Forelimb muscle (tissue), 1 donor: ENCODE measurements at places on chromosomes 2 and 18.
A peak's percentile ranks its signal among the peaks of the same experiment; 100 is the strongest.

GRCh38 chr2:189782221-189782671 lies 1.9 kb downstream of the ORMDL1 start:
- DNase-seq, result no peak

DNA sequence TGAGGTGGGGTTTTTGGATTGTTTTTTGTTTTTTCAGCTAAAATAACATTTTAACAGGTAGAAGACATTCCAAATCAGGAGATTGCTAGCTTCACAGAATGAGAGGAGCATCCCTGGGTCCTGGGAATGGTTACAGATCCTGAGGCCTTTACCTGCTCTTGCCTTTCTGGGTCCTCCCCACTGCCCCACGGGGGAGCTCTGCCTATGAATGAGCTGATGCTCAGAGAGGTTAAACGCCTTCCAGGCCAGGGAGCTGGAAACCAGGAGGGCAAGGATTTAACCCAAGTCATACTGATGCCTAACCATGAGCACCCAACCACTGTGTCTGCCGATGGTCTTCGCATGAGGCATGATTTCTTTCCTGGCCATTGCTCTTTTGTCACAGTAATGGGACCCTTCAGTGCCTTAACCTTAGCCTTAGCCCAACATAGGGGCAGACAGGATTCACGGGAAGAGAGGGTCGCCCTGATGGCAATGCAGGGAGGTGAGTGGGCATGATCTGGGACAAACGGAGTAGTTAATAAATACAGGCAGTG lies 16.1 kb downstream of the MOCOS start:
- DNase-seq, result no peak

GRCh38 chr2:74834792-74835755 lies 1.1 kb downstream of the HK2 start:
- DNase-seq, result no peak

- no peak for DNase-seq
These were observed 43.7 kb downstream of the IKZF2 start for GRCh38 chr2:213107728-213108127.

GRCh38 chr2:45882707-45883602 lies 231.5 kb downstream of the PRKCE start:
- peak; percentile 85 for DNase-seq

DNA sequence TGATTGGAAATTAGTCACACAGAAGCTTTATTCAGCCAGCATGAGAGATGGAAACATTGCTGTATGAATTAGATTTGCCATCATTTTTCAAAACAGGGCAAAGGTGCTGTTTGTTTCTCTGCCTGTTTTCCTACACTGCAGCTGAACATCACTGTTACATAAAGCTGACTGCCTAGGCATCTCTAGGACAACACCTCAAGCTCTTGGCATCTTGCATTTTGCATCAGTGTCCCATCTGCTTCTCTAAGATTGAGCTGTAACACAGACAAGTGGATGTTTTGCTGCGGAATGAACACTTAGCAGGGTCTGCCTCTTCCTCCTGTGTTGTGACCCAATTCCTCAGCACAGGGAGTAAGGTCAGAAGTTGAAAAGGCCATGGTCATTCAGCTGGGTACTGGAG lies 4.9 kb downstream of the CCT7 start:
- DNase-seq, result no peak

DNA sequence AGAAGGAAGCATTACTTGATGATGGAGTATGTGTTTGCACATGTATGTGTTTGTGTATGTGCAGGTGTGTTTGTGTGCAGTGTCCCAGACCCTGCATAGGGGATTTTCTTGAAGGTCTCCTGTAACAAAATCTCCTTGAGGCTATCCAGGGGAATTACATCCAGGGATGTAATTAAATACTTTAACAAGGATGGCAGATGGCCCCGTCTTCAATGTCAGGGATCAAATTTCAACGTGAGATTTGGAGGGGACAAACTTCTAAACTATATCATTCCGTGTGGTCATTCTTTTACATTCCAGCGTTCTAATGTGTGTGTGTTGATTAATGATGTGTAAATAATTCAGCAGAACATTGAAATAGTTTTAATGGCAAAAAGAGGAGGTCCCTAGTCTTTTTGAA lies 3.3 kb downstream of the UGT1A9 start:
- DNase-seq, result no peak

DNA sequence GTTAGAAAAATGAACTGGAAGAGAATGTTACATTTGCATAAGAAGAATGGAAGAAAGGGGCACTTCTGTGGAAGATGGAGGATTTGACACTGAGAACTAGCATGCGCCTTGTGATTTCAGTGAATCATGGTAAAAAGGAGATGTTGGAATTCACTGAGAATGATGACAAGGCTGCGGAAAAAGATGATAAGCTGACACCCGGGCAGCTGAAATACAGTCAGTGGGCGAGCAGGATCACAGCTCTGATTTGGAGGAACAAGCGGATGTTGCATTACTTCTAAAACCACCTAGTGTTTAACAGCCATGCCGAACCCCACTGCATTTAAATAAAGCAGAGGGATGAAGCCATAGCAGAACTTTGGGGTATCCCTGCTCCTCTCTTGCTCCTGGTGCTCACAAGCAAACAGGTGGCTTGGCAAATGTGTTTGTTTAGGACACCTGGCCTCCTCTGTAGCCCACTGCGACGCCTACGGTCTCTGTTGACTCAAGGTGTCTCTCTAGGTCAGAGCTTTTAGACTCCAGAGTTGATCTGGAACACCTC lies 134.9 kb downstream of the NDUFA10 start:
- no peak for DNase-seq

DNA sequence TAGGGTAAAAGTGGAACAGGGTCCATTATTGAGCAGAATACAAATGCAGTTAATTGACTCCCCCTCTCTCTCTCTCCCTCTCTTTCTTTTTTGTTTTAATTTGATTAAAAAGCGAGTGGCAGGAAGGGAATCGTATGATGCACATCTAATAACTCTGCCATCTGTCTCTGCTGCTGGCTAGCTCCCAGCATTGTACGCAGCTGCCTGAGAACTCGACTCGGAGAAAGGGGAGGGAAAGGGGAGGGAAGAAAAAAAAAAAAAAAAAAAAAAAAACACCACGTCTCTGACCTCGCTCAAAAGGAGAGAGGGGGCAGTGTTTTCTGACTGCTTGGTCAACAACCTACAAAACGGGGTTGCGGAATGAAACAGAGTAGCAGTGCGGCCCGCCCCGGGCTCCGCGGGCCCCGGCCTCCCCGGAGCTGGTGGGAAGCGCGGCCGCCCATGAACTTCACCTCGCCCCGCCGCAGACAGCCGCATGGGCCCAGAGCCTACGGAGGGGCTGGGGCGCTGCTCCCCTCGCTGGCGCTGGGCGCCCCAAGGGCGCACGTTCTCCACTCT lies 265.7 kb downstream of the TCF4 start:
- DNase-seq, result peak; percentile 91

DNA sequence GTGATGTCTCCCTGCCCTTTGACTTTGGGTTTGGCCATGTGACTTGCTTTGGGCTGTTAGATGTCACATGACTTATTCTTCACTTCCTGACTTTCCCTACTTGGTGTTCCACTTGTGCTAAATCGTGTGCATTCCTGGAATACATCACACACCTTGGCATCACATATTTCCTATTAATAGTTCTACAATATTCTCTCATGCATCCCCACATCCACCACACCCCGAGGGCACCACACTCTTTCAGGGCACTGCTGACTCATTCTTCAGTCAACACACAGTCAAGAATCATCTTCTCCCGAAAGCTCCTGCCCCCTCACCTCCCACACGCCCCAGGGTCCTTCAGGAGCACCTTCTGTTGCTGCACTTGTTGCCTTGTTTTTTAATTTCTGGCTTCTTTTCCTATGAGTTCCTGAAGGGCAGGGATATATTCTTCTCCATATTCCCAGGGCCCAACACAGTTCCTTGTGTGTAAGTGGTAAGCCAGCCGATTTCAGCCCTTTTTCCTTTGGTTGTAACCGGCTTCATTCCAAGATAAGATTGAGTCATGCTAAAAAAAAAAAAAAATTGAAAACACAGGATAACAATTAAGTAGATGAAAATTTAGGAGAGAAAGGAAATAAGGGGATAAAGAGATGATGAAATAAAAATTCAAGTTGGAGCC lies 341.4 kb downstream of the SLC4A3 start:
- no peak for DNase-seq

DNA sequence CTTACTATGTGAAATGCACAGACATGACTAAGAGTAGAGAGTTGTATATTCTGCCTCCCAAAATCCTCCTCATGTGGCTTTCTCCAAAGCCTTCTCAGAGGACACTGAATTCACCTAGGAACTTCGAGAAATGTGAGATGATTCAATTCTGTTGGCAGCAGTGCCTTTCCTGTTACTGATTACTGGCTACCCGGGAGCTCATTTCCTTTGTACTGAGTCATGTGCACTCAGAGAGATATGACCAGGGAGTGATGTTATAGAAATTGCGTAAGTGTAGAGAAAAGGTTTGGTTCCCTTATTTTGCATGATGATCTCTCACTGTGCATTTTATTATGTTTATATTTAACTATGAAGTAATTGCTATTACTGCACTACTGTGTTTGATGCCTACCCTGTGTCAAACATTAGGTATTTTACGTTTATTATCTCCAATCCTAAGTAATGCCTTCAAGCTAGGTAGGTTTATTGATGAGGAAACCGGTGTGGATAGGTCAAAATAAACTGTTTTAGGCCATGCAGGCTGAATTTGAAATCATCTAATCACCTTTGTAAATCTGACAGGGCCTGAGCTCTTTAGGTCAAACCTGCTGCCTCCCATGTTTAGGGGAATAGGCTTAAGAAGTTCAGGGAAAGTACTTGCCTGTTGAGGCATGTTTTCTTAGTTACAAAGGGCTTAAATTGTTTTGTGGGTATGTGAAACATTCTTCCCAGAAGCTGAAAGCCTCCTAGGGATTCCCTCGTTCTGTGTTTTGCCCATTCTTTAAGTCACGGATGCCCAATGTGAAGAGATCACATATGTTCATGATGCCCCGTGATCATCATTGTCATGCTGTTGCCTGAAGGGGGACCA lies 86.8 kb downstream of the FMNL2 start:
- no peak for DNase-seq

GRCh38 chr2:72920318-72921087 lies 3.2 kb downstream of the EMX1 start:
- DNase-seq, result no peak

GRCh38 chr2:37918742-37919186 lies 6.3 kb upstream of the RMDN2 start:
- no peak for DNase-seq

- no peak for DNase-seq
These were observed 16.9 kb upstream of the PAPOLG start for GRCh38 chr2:60739156-60739555.

- DNase-seq, result no peak
These were observed 1.6 kb upstream of the ROCK2 start for GRCh38 chr2:11346023-11346482.

GRCh38 chr2:213085538-213085937 lies 65.9 kb downstream of the IKZF2 start:
- no peak for DNase-seq

DNA sequence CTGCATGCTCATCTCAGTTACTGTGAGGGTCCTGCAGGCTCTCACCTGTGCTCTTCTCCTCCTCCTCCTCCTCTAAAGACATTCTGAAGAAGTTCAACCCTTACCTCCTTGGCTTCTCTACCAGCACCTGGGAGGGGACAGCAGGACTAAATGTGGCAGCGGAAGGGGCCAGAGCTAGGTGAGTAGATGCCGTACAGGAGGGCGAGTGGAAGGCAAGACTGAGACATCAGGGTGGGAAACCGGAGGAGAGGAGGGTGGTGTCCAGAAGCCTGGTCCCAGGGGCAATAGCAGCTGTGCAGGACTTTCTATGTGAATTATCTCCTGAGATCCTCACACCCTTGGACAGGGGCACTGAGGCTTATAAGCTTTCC lies 124.9 kb downstream of the PLB1 start:
- no peak for DNase-seq

- no peak for DNase-seq
These were observed 26.7 kb downstream of the CYP27C1 start for GRCh38 chr2:127193164-127193966.

DNA sequence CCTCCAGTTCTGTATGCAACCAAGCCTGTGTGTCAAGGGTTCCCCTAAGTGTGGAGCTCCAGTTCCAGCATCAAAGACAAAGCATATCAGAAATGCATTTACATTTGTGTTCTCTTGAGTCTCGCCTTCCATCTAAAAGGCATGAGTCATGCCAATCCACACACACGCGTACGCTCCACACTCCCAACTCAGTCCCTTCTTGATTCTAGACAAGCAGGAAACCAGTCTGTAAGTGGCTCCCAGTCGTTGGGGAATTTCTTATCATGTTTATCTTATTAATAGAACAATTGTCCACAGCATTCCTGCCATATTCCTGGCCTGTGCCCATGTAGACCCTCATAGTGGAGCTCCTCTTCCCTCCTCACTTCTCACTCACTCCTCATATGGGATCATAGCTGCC lies 86.4 kb upstream of the SLC35G4 start:
- DNase-seq, result no peak

GRCh38 chr18:9913151-9913525 lies 678 bp upstream of the VAPA start:
- DNase-seq, result no peak

DNA sequence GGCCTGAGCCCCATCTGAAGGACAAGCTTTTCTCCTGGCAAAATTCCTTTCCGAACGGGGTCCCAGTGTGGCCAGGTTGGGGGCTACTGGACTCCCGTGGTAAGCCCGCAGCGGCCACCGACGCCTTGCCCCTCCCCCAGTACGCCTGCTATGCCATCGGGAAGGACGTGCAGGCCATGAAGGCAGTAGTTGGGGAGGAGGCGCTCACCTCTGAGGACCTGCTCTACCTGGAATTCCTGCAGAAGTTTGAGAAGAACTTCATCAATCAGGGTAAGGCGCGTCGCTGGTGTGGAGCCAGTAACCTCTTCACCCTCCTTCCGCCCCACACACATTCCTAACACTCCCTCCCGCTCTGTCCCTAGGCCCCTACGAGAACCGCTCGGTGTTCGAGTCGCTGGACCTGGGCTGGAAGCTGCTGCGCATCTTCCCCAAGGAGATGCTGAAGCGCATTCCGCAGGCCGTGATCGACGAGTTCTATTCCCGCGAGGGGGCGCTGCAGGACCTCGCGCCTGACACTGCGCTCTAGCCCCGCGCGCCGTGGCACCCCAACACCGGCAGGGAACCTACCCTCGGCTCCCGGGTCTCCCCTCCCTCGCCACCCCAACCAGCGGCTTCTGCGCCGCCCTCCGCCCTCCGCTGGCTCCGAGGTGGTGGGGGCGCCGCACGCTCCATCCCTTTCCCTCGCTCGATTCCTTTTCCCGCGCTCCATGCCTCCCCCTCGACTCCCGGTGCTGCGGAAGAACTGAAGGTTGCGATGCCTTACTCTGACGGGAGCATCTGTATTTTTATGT lies 13.6 kb upstream of the ANKRD53 start:
- no peak for DNase-seq

DNA sequence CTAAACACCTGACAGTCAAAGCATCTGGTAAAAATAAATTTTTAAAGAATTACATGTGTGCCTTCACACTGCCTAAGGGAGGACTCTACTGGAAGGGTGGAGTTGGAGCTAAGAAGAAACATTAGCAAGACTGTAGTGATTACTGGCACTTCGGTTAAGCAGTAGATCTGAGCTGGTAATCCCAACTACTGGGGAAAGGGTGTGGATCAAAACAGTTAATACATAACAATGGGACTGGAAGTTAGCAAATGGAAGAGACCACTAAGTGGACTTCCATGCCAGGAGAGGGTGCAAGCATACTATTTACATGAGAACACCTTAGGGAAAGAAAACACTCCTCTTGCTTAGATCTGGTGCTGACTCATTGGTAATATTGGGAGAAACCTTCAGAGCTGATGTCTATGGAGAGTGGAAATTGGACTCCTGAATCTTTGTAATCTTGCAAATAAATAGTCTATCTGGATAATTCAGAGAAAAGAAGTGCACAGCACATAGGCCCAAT lies 519.6 kb upstream of the LINC00305 start:
- DNase-seq, result no peak
